ENCODE measurements at places on chromosomes 11 and 22.

- DNase-seq = no peak
Observed at GRCh38 chr22:49234459-49234858, 593.2 kb downstream of the BRD1 start.

- DNase-seq = no peak
Observed at GRCh38 chr11:77502346-77502905, 28.5 kb upstream of the PAK1 start.

GRCh38 chr22:32562401-32562800 is 87.8 kb downstream of the FBXO7 start:
- DNase-seq = no peak

DNA sequence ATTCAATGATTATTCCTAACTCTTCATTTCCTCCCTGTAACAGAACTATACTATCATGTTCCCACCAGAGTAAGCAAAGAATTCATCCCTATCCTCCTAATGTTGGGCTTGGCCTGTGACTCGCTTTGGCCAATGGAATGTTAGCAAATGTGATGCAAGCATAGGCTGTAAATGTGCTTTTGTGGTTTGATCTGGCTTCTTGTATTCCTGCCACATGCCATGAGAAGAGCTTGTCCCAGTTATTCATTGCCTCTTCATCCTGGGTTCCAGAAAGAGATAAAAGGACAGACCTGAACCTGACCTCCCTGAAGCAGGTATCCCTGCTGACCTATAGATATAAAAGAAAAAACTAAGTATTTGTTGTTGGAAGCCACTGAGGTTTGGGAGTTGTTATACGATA is 51.0 kb downstream of the SYTL2 start:
- peak; percentile 72 for DNase-seq
